CD4-positive, alpha-beta memory T cell (primary cell): ENCODE measurements at places on chromosomes 13 and 19. TPM values are rescaled to one million over a fixed set of nuclear protein-coding genes. Genes with fewer than 3 reads are reported as not detected.

GRCh38 chr13:35107535-35107934 lies 165.5 kb downstream of the NBEA start:
- no peak overlapping the region for H3K27ac ChIP-seq
- no peak overlapping the region for H3K4me3 ChIP-seq
- DNase-seq, result no peak
- no peaks in the 10 kb centered on the region for H3K36me3 ChIP-seq

DNA sequence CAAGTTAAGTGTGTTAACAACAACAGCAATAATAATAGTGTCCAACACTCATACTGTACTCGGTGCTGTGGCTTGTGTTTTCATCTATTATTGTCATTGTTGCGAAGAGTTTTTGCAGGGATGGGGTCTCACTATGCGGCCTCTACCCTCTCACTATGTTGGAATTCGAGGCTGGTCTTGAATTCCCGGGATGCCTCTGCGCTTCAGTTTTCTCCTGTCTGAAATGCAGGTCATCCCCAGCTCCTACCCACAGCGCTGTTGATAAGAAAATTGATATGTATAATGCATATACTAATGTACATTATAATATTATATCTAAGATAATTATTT lies 4.9 kb upstream of the SBK3 start:
- H3K27me3 ChIP-seq, result no peaks in the 10 kb centered on the region
- no peaks in the 10 kb centered on the region for H3K4me1 ChIP-seq
- DNase-seq, result no peak
- no peak overlapping the region for H3K4me3 ChIP-seq
- no peaks in the 10 kb centered on the region for H3K36me3 ChIP-seq

- H3K27me3 ChIP-seq, result no peaks in the 10 kb centered on the region
- no peaks in the 10 kb centered on the region for H3K4me1 ChIP-seq
- H3K4me3 ChIP-seq, result no peak overlapping the region
- H3K36me3 ChIP-seq, result no peaks in the 10 kb centered on the region
Measured at GRCh38 chr19:38172001-38172400, 52.0 kb downstream of the DPF1 start.

Gene FPR1
- not detected for total RNA-seq

- DNase-seq, result peak; percentile 81
- peak overlapping the region; percentile 82 for H3K4me3 ChIP-seq
- H3K27me3 ChIP-seq, result no peaks in the 10 kb centered on the region
Measured at GRCh38 chr13:75326173-75327134, 155.5 kb downstream of the TBC1D4 start.

Gene ZNF556
- total RNA-seq, result not detected

Gene CLDND2
- total RNA-seq, result 1.5 TPM

- H3K27ac ChIP-seq, result no peak overlapping the region
- H3K27me3 ChIP-seq, result no peaks in the 10 kb centered on the region
- H3K36me3 ChIP-seq, result peaks cover 31% of the 10 kb centered on the region
- H3K4me1 ChIP-seq, result no peaks in the 10 kb centered on the region
- H3K4me3 ChIP-seq, result no peak overlapping the region
Measured at GRCh38 chr13:98842858-98843481, 90.5 kb upstream of the SLC15A1 start.

Gene PRSS57
- not detected for total RNA-seq

DNA sequence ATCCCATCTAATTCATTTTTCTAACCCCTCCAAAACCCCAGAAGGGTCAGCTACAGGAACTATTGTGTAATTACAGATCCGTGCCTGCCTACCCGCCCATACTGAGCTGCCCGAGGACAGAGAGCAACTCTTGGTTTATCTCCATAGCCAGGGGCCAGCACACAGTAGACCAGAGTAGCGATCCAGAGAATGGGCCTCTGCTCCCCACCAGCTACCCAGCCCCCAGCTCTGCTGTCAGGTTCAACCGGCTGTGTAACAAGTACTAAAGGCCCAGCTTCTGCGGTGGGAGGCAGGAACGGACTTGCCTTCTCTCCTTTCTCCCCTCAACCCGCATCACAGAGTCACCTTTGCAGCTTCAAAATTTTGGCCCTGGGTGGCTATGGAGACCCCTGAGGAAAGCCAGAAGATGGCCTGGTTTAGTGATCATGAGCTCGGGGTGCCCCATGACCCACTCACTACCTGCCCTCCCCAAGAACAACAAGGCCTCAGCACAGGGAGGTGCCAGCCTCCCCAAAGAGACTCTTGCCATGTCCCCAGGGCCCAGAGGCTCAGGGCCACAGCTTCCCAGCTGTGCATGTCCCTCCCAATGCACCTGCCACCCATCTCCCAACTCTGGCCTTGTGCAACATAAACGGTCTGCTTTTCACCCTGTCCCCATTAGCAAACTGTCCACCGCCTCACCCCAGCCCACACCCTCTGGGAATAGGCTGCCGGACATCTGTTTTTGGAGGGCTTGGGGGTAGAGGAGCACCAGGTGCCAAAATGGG lies 5.7 kb downstream of the CALM3 start:
- H3K27ac ChIP-seq, result no peak overlapping the region
- DNase-seq, result no peak
- no peak overlapping the region for H3K4me3 ChIP-seq
- peaks cover 49% of the 10 kb centered on the region for H3K36me3 ChIP-seq
- H3K4me1 ChIP-seq, result peaks cover 58% of the 10 kb centered on the region
- no peaks in the 10 kb centered on the region for H3K27me3 ChIP-seq

- no peak for DNase-seq
- no peak overlapping the region for H3K4me3 ChIP-seq
- H3K4me1 ChIP-seq, result no peaks in the 10 kb centered on the region
- H3K27ac ChIP-seq, result no peak overlapping the region
Measured at GRCh38 chr13:94433055-94433961, 46.2 kb downstream of the DCT start.

Gene VSTM2B
- total RNA-seq, result not detected

DNA sequence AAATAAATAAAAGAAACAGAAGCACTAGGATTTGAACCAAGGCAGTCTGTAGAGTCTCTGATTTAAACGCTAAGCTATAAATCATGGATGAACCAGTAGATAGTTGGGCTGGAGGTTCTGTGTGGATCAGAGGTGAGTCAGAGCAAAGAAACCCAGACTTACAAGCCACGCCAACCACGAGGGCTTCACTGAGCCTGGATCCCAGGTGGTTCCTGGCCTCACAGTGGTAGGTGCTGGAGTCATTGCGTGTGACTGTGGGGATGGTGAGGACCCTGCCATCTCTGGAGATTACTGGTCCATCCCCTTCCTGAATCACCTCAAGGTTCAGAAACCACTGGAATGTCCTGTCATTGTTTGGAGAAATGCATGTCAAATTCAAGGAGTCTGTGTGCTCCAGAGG lies 19.3 kb upstream of the CEACAM20 start:
- H3K27me3 ChIP-seq, result no peaks in the 10 kb centered on the region
- H3K27ac ChIP-seq, result no peak overlapping the region
- no peaks in the 10 kb centered on the region for H3K4me1 ChIP-seq

Gene EDDM13
- not detected for total RNA-seq

- H3K36me3 ChIP-seq, result no peaks in the 10 kb centered on the region
- no peak overlapping the region for H3K4me3 ChIP-seq
- no peak for DNase-seq
- H3K4me1 ChIP-seq, result no peaks in the 10 kb centered on the region
- H3K27ac ChIP-seq, result no peak overlapping the region
Measured at GRCh38 chr19:5850743-5851293, 431 bp downstream of the FUT3 start.

- no peaks in the 10 kb centered on the region for H3K27me3 ChIP-seq
- H3K36me3 ChIP-seq, result no peaks in the 10 kb centered on the region
- no peak overlapping the region for H3K4me3 ChIP-seq
- no peaks in the 10 kb centered on the region for H3K4me1 ChIP-seq
- no peak for DNase-seq
Measured at GRCh38 chr13:33445024-33445423, 159.5 kb upstream of the STARD13 start.

DNA sequence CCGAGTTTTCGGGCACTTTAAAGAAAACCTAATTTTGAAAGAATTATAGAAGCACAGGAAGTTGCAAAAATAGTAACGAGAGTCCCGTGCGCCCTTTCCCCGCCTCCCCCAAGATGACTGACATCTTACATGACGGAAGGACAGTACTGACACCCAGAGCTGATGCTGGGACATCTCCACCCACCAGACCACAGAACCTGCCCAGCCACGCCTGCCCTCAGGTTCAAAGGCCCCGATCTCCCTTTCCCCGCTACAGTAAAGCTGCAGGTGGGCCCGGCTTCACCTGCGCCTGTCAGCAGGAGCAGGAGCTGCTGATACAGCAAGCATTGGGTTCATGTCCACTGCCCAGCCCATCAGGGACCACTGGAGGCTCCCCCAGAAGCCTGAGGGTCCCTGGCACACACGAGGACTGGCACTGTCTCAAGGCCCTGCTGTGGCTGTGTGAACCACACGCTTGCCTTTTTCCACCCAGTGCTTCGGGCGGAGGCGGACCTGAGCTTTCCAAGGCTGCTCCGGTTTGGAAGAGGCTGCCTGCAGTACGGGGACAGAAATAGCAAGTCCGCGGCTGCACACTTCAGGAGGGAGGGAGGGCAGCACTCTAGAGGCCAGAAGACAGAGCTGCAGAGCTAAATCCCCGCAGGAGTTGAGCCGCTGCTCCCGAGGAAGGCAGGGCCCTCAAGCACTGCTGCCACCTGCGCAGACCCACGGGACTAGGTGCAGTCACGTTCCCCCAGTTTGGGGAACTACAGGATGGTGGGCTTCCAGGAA lies 8.7 kb downstream of the MAP2K2 start:
- peak; percentile 77 for DNase-seq
- peak overlapping the region; percentile 36 for H3K4me3 ChIP-seq
- H3K27ac ChIP-seq, result peak overlapping the region; percentile 49
- peaks cover 15% of the 10 kb centered on the region for H3K36me3 ChIP-seq
- peaks cover 34% of the 10 kb centered on the region for H3K4me1 ChIP-seq

Gene ADAMTS10
- total RNA-seq, result 67.2 TPM

- H3K4me1 ChIP-seq, result peaks cover 10% of the 10 kb centered on the region
- H3K4me3 ChIP-seq, result no peak overlapping the region
- no peaks in the 10 kb centered on the region for H3K36me3 ChIP-seq
Measured at GRCh38 chr13:21040120-21040826, 21.1 kb downstream of the LATS2 start.

Gene GZMM
- total RNA-seq, result 25.5 TPM

DNA sequence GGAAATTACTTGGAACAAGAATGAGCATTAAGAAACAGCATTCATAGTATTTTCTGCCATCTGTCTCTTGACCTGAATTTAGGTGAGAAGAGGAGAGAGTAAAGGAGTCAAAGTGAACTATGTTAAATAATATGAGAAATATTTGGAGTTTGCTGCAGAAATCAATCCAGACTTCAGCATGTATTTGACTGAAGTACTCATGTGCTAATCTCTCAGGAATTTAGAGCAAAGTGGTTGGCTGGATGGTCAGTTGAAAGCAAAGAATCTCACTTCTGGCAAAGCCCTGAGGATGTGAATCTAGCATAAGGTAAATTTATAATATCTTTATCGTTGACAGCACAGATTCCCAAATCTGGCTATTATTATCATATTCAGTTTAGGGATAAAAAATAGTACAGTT lies 394.3 kb downstream of the PCDH17 start:
- H3K36me3 ChIP-seq, result no peaks in the 10 kb centered on the region
- H3K4me1 ChIP-seq, result no peaks in the 10 kb centered on the region
- no peaks in the 10 kb centered on the region for H3K27me3 ChIP-seq
- H3K27ac ChIP-seq, result no peak overlapping the region
- no peak overlapping the region for H3K4me3 ChIP-seq
- DNase-seq, result no peak

GRCh38 chr19:51079481-51080110 lies 3.1 kb downstream of the KLK14 start:
- H3K27ac ChIP-seq, result no peak overlapping the region
- no peak overlapping the region for H3K4me3 ChIP-seq
- H3K27me3 ChIP-seq, result no peaks in the 10 kb centered on the region
- DNase-seq, result no peak
- H3K4me1 ChIP-seq, result no peaks in the 10 kb centered on the region

DNA sequence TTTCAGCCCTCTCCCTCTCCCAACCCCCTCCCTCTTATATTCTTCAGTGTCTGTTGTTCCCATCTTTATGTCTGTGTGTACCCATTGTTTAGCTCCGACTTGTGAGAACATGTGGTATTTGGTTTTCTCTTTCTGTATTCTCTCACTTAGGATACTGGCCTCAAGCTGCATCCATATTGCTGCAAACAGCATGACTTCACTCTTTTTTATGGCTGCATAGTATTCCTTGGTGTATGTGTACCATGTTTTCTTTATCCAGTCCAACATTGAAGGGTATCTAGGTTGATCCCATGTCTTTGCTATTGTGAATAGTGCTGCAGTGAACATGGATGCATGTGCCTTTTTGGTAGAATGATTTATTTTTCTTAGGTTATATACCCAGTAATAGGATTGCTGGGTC lies 17.8 kb downstream of the NHLRC3 start:
- no peaks in the 10 kb centered on the region for H3K27me3 ChIP-seq
- H3K4me1 ChIP-seq, result no peaks in the 10 kb centered on the region
- no peaks in the 10 kb centered on the region for H3K36me3 ChIP-seq
- DNase-seq, result no peak
- H3K27ac ChIP-seq, result no peak overlapping the region

GRCh38 chr13:106917024-106917571 lies 349.2 kb upstream of the ARGLU1 start:
- no peaks in the 10 kb centered on the region for H3K36me3 ChIP-seq
- H3K4me3 ChIP-seq, result no peak overlapping the region
- peaks cover 4% of the 10 kb centered on the region for H3K4me1 ChIP-seq
- H3K27ac ChIP-seq, result no peak overlapping the region
- DNase-seq, result no peak

GRCh38 chr13:37413161-37413560 lies 185.4 kb downstream of the POSTN start:
- DNase-seq, result no peak
- H3K36me3 ChIP-seq, result no peaks in the 10 kb centered on the region
- no peak overlapping the region for H3K27ac ChIP-seq
- H3K4me3 ChIP-seq, result no peak overlapping the region
- H3K4me1 ChIP-seq, result no peaks in the 10 kb centered on the region
